SW 1271 (cell line): ENCODE measurements at places on chromosomes 3 and 15.

DNA sequence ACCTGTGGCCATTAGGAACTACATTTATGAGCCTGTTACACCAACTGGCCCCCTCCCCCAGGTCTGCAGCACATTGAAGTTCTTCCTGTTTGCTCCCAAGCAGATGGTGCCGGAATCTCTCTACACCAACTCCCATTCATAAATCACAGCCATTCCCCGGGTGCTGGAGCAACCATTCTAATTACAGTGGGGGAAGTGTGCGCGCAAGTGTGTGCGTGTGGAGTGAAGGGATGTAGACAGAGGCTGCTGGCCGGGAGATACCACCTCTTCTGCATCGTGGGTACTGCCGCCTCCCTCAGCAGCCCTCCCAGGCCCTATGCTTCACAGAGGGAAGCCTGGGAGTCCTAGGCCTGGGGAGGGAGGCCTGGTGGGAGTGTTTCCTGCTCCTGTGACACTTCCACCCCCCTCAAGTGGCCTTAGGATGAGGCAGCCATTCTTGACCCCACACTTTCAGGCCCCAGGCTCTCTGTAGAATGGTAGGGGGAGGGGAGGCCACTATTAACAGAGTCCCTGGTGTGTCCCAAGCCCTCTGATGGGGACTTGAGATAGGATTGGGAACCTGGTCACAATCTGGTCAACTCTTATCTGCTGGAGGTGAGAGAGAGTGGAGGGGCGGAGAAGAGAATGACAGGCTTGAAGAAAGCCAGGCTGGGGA, 69.1 kb downstream of the MAGEF1 start:
- DNase-seq, result no peak

GRCh38 chr3:133821767-133822638, 16.4 kb downstream of the SRPRB start:
- peak; percentile 61 for DNase-seq

- no peak for DNase-seq
Measured at GRCh38 chr3:106589311-106589942, 720.6 kb upstream of the CBLB start.

- no peak for DNase-seq
Measured at GRCh38 chr3:116288485-116288884, 156.8 kb downstream of the LSAMP start.

- peak; percentile 18 for DNase-seq
Measured at GRCh38 chr3:42830437-42831320, 21.4 kb downstream of the ACKR2 start.

GRCh38 chr15:91237445-91237844, 137.4 kb downstream of the SV2B start:
- no peak for DNase-seq

GRCh38 chr15:45377609-45378148, 665 bp downstream of the GATM start:
- no peak for DNase-seq

GRCh38 chr3:144852999-144853398, 881.4 kb downstream of the DIPK2A start:
- DNase-seq, result no peak

DNA sequence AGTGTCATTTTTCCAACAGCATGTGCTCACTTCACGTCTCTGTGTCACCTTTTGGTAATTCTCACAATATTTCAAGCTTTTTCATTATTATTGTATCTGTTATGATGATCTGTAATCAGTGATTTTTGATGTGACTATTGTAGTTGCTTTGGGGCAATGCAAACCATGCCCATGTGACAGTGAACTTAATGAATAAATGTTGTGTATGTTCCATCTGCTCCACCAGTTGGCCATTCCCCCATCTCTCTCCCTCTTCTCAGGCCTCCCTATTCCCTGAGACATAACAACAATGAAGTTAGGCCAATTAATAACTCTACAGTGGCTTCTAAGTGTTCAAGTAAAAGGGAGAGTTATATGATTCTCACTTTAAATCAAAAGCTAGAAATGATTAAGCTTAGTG, 32.5 kb upstream of the TBC1D23 start:
- DNase-seq, result no peak
